A549 (cell line): ENCODE measurements at places on chromosomes 4 and X. TPM values are rescaled to one million over a fixed set of nuclear protein-coding genes. Genes with fewer than 3 reads are reported as not detected.

- DNase-seq, result peak; percentile 60
Measured at GRCh38 chr4:77538574-77539157, 67.0 kb upstream of the CXCL13 start.

GRCh38 chrX:68415316-68415715 lies 18.0 kb downstream of the OPHN1 start:
- DNase-seq, result no peak

Gene GPRASP1
- polyA plus RNA-seq, result 0.47 to 0.63 TPM (median 0.50 TPM) in 3 replicates

GRCh38 chr4:24603343-24603742 lies 19.0 kb upstream of the DHX15 start:
- DNase-seq, result no peak

GRCh38 chr4:98908703-98909262 lies 20.1 kb downstream of the EIF4E start:
- no peak for DNase-seq

DNA sequence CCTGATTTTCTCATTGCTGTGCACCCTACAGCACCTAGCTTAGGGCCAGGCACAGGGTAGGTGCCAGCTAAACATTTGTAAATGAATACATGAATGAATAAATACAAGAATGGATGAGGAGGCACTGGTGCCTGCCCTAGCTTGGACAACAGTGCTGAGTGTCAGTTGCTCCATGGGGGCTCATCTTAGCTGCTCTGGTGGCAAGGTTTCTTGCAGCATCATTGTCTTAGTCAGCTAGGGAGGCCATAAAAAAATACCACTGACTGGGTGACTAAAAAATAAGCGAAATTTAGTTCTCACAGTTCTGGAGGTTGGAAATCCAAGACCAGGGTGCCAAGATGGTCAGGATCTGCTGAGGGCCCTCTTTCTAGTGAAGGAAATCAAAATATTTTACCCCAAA lies 31.2 kb downstream of the TMEM31 start:
- DNase-seq, result no peak

DNA sequence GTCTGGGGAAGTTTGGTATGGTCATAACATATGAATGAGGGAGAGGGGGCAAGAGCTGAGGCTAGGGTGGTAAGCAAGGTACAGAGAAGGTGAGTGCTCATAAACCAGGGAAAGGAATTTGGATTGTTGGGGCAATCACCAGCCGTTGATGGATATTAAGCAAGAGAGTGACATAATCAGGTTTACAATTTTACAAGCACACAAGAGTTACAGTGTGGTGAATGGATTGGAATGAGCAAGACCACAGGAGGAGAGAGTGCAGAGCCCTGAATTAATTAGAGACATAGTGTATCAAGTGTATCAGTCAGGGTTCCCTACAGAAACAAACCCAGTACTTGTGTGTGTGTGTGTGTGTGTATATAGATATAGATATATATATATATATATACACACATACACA lies 18.7 kb upstream of the FMR1NB start:
- DNase-seq, result no peak

Gene EMCN
- not detected in 3 replicates for polyA plus RNA-seq

DNA sequence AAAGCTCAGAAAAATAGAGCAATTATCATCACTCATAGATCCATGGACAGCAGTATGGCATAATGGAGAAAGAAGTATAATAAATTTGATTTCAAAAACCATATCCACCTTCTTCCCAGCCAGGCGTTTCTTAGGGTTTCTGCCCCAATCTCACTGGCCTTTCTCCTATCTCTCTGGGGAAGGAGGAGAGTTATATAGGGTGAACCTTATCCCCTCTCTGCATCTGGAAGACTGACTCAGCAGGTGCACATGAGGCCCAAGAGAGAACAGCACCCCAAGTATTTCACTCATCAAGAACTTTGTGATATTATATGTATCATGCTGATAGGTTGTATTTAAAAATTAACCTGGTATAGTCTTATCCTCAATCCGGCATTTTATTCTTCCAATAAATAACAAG lies 318.8 kb upstream of the RASGEF1B start:
- DNase-seq, result no peak

GRCh38 chr4:30916337-30917274 lies 196.4 kb downstream of the PCDH7 start:
- DNase-seq, result no peak

DNA sequence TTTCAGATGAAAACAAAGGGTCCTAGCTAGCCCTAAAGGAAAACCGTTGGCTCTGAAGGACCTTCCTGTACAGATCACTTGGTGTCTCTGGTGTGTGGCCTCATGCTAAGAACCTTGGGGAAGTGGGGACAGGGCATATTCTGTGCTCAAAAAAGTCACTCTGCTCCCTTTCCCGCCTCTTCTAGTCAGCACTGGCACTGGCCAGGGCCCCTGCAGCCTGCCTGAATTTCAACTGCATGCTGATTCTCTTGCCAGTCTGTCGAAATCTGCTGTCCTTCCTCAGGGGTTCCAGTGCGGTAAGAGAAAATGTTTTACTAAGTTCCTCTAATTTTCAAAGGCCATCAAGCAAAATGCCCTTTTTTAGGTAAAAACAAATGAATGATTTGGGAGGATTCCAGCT lies 3.4 kb downstream of the CYBB start:
- DNase-seq, result no peak

DNA sequence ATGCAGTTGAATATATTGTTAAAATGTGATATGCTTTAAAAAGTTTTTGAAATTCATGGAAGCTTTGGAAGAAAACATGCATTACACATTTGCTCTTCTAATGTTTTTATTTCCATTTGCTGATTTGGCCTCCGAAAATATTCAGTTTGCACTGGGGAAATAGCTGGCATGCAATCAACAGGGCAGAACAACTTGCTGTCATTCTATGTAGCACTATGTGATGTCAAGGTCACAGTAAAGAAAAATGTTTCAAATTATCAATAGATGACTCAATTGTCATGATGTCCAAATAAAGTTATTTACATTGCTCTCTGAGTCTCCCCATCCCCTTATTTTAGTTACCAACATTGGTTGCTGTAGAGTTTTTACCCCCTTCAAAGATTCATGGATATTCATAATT lies 119.2 kb downstream of the TLL1 start:
- no peak for DNase-seq

DNA sequence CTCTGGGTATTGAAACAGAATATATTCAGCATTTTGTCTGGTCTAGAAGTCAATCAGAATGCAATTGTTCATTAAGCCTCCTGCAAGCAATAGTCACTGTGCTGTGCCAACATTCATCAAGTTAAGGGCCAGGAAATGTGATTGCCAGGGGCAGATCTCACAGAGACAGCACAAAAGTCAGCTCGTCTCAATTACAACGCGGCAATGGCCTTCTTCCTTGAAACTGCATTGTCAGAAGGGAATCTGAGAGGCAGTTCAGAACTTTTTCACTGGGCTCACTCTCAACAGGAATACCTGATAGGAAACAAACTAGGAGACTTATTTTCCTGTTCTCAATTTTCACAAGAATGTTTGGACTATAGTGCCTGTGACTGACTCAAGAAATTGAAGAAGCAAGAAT lies 131.1 kb upstream of the NR3C2 start:
- DNase-seq, result no peak

DNA sequence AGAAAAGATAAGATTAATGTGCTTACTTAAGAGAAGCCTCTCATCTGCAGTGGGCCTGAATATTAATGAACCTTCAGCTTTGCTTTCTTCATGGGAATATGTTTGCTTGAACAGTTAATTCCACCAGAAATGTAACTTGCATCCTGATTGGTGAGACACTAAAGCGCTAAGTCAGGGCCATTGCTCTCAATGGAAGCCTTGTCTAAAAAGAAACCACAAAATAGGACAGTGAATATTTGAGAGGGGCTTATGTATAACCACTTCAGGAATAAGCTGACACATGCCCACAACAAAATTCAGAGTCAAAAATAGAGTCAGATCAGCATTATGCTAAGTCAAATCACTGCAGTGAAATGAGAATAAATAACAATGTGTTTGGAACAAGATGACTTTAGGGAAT lies 1125.8 kb downstream of the STIM2 start:
- DNase-seq, result no peak

Gene MAPK10
- 0.64 to 1.4 TPM (median 1.1 TPM) in 3 replicates for polyA plus RNA-seq

Gene SSX4
- not detected in 3 replicates for polyA plus RNA-seq

Gene XAGE1A
- 8.3 to 18.1 TPM (median 13.3 TPM) in 3 replicates for polyA plus RNA-seq

DNA sequence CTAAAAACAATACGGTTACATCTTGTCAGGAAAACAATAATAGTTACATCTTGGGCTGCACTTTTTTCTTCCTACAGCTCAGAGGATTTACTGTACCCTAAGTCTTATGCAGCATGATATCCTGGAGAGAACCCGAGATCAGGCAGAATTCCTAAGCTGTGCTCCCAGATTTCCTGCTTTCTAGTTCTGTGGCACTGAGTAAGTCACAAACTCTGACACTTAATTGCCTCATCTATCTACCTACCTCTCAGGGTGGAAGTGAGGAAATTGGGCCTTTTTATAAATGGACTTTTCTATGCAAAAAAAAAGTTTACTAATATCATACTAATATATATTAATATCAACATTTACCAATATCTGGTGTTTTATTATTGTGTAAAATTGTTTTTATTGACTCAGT lies 438.5 kb downstream of the INPP4B start:
- peak; percentile 33 for DNase-seq

Gene GPR78
- 0.09 to 0.18 TPM (median 0.17 TPM) in 3 replicates for polyA plus RNA-seq

Gene IBSP
- not detected in 3 replicates for polyA plus RNA-seq

DNA sequence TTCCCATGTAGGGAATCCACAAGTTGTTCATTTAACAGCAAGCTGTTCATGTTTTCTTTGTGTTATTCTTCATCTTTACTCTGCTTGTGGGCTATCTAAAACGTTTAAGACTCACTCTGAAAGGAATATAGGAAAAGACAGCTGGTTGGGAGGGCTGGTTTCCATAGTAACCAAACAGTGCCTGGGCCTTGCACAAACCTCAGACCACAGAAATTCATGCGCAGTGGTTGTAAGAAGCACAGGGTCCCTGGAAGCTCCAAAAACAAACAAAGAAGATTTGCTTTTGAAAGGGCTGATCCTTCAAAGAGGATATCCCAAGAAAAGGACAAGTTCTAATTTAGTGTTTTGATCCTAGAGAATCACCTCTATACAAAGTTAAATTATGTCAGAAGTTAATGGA lies 7.8 kb downstream of the SERTM2 start:
- no peak for DNase-seq

GRCh38 chrX:34132028-34132427 lies at the start of gene FAM47A:
Gene FAM47A (minus strand): TSS chrX:34132314. CDS start chrX:34132278, 36 bp downstream.
- no peak for DNase-seq

GRCh38 chrX:106684207-106684606 lies 42.3 kb upstream of the RNF128 start:
- DNase-seq, result no peak

GRCh38 chr4:94458682-94459081 lies 6.9 kb downstream of the PDLIM5 start:
- DNase-seq, result no peak

Gene CPE
- polyA plus RNA-seq, result 1.9 to 2.4 TPM (median 1.9 TPM) in 3 replicates

DNA sequence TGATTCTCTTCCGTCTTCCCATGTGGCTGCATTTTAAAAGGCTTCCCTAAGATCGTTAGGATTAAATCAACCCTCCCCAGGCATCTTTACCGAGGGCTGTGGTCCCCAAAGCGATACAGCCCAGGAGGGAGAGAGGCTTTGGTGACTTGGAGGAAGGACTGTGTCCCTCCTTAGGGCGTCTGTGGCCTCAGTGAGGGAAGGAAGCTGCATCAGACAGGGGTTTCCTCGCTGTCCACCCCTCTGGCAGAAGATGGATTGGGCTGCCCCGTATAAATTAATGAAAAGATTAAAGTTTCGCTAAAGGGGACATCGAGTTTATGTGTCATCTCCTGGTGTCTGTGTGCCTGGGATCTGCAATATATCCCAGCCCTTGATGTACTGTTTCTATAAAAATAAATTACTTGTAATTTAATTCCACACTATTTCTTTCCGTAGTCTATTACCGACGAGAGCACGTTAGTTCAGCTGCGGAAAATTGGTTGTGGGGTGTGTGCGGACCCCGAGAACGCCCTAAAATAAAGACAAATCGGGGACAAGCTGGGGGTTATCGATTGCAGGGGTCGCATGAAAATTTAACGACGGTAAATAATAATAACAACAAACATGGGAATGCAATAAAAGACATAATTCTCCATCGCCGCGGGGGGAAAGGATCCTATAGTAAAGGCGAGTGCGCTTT lies 6.5 kb downstream of the SHOX start:
- no peak for DNase-seq

Gene ITIH6
- polyA plus RNA-seq, result not detected in 3 replicates

DNA sequence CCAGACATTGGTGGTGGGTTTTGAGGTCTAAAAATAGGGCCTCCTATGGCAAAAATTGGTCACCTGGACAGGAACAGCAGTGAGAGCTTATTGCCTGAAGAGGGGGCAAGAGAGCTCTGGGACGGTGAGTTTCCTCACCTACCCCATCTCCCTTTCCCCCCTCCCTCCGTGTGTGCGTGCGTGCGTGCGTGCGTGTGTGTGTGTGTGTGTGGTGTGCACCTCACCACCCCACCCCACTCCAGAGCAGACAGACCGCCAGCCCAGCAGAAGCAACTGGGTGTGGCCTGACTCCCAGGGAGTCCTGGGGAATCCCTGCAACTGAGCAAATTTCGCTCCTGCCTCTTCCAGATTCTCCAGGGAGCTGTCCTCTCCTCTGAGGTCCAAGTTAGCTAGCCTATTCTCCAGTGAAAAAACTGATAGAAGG lies 44.7 kb downstream of the PRPS1 start:
- DNase-seq, result peak; percentile 31

DNA sequence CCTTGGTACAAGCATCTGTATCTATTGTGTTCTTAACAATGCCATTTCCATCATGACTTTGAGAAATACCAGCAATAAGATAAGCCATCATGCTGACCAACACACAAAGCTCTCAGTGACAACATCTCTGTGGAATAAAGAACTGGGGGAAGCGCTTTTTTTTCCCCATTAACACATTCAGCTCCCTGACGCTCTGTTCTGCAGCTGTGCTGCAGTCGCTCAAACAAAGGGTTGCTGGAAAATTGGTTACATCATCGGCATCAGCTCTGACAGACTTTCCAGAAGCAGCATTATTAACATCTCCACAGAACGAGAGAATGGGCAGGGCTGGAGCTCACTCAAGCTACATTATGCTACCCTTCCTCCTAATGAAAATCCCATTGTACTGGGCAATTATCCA lies 39.9 kb downstream of the DCX start:
- no peak for DNase-seq

GRCh38 chr4:165299399-165300060 lies 27.9 kb upstream of the MSMO1 start:
- no peak for DNase-seq

DNA sequence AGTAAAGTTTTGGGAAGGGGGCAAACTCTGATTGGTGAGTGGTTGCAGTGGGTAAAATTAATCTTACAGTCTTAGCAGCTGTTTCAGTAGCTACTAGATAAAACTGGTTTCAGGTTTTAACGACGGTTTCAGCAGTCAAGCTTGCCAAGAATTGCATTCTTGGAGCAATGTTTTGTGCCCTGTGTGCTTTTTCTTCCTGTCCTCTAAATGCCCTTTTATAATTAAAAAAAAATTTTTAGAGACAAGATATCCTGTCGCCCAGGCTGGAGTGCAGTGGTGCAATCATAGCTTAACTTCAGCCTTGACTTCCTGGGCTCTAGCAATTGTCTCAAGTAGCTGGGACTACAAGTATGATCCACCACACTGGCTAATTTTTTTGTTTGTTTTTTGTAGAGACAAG lies 6.3 kb upstream of the PPEF2 start:
- no peak for DNase-seq

Gene ANK2
- polyA plus RNA-seq, result 1.0 to 1.5 TPM (median 1.4 TPM) in 3 replicates
